D721Med (cell line): ENCODE measurements at places on chromosomes 13 and 19.

DNA sequence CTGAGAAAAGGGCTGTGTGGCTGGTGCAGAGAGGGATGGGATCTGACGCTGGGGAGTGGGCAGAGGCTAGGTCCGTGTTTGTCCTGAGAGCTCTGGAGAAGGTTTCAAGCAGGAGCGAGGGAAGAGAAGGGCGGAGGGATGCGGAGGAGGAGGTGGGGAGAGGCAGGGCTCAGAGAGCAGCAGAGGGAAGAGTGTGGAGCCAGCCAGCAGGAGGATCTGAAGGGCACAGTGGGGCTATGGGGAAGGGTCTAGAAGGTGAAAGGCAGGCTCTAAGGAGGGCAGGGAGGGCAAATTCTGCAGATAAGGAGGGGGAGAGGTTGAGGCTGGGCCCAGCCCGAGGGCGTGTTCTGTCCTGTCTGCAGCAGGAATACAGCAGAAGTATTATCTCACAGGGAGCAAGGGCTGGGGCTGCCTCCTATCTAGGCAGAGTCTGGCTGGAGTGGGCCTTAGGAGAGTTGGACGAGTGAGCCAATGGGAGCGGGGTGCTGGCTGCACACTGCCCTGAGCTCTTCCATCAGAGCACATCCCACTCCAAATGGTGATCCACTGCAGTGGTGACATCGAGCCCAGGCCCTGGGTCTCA is 6.1 kb downstream of the AP2A1 start:
- DNase-seq = no peak

DNA sequence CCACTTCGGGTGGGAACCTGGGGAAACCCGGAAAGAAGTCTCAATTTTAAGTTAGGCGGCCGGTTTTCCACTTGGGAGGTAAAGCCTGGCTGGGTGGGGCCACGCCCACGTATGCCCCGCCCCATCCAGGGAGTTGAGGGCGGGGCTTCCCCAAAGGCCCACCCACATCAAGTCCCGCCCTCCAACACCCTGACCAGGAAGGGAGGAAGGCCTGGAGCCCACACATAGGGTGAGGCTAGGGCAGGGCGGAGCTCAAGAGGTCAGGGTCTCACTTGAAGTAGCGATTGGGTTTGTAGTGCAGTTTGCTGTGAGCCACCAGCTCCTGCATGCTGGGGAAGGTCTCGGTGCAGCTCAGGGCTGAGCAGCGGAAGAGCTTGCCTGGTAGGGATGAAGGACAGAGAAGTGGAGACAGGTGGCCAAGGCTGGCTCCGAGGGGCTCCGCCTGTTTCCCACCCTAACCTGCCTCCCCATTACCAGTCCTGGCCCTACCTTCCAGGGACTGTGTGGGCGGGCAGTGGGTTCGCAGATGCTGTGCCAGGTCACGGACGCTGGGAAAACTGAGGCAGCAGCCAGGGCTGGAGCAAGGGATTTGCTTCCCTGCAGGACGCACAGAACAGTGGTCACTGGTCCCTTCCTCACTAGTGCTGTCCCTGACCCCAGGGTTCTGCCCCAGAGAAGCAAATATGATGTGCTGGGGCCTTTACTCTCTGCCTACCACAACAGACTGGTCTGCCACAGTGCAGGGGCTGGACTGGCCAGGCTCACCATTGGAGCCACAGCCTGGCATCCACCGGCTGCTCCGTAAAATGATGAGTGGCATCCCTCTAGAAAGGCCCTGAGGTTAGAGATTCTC is 1.6 kb downstream of the ZNF414 start:
- DNase-seq = no peak

DNA sequence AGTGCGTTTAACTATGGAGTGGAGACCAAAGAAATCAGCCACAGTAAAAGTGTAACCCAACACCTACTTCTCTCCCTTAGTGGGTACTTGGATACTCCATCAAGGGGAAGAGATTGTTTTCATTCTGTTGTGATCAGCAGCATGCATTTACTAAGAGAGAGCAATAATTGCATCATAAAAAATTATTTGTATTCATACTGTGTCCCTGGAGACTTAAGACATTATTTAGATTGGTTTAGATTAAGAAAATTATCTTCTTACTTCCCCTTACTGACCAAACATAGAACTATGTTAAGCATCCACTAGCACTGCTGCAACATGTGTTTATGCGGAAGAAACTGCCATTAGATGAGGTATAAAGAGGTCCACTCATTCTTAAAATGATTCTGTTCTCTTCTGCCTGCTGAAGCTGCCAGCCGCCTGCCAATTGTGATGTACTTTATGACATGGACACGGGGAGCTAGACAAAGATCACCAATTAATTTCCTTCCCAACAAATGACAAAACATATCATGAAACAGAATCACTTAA is 738.5 kb downstream of the DIAPH3 start:
- no peak for DNase-seq

DNA sequence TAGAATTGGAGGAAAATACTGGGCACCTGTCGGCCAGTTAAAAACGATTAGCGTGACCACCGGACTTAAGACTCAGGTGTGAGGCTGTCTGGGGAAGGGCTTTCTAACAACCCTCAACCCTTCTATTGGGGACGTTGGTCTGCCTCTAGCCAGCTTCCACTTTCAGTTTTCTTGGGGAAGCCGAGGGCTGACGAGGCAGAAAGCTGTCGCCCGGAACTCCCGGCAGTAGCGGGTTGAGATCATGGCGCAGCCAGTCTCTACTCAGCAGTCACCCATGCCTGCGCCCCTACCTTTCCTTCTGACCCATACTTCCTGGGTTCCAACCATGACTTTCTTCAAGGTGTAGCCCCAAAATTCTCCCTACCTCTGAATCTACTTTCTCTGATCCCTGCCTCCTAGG is 1424.1 kb downstream of the SLITRK1 start:
- no peak for DNase-seq

DNA sequence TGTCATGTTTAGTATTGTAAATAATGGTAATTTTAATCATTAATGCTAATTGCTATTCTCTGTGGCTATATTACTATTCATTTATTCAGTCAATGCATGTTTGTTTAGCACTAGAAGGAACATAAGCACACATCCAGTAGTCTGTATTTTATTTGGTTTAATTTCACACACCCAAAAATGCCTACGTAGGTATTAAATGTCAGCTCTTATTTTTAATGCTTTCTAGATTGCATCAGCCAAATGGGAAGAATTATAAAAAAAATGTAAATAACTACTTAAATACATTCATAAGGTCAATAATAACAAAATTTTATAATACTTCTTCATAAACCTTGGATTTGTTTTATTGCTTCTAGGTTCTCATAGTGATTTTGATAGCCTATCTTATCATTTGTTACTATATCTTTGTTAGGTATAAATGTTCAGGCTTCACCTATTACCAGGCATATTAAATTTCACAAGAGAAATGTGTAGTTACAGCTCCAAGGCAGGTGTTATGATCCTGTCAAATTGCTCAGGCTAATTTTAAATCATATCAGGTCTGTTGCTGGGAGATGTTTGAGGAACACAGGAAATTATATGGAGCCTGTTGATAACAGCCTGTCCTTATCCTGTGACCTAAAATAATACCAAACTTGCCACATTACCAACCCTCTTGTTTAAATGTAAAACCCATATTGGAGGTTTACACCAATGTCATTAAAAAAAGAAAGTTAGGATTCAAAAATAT is 34.4 kb downstream of the ITGBL1 start:
- DNase-seq = no peak

DNA sequence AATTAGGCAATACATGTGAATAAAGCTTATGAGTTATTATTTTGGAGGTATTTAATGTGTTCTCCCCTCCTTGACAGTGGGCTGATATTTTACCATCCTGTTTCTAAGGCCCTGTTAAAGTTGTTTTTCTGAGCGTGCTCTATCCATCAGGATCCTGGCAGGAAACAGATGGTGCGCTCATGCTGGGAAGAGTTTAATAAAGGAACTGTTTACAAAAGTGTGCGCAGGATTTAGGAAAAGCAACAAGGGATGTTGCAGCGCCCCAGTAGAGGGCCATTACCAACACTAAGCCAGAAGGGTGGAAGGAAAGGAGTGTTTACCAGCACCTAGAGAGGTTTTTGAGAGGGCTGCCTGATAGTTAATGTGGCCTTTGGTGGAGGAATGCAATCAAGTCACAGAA is 374.5 kb downstream of the KCNRG start:
- no peak for DNase-seq

GRCh38 chr13:104043184-104043583 is 977.0 kb upstream of the SLC10A2 start:
- no peak for DNase-seq

- DNase-seq = no peak
These were observed 110.4 kb upstream of the KL start for GRCh38 chr13:32905864-32906180.

DNA sequence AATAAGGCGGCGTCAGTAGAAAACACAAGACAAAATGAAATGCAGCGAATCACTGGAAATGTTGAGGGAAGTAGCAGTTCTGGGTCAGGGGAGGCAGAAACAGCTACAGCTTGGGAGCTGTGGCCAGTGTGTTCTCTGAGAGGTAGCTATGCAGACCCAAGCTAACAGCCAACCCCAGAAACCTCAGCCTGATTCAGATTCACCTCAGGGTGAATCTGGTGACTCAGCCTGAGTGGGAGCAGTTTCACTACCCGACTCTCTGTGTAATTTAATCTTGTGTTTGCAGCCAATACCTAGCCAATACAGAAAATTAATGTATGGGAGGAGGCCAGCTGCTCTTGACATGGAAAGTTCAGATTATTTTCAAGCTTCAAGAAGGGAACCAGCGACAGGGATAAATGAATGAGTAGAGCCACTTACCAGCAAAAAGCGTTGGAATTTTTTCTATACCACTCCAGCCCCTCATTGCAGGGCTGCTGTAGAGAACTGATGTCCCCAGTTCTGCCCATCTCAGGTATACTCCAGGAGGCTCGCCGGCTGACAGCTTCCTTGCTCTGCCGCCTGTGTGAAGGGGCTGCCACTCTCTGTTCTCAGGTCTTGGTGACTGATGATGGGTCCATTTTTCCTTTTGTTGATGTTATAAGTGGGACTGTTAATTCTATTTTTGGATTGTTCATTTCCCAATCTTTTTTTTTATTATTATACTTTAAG is 8.9 kb downstream of the IGFL3 start:
- no peak for DNase-seq

DNA sequence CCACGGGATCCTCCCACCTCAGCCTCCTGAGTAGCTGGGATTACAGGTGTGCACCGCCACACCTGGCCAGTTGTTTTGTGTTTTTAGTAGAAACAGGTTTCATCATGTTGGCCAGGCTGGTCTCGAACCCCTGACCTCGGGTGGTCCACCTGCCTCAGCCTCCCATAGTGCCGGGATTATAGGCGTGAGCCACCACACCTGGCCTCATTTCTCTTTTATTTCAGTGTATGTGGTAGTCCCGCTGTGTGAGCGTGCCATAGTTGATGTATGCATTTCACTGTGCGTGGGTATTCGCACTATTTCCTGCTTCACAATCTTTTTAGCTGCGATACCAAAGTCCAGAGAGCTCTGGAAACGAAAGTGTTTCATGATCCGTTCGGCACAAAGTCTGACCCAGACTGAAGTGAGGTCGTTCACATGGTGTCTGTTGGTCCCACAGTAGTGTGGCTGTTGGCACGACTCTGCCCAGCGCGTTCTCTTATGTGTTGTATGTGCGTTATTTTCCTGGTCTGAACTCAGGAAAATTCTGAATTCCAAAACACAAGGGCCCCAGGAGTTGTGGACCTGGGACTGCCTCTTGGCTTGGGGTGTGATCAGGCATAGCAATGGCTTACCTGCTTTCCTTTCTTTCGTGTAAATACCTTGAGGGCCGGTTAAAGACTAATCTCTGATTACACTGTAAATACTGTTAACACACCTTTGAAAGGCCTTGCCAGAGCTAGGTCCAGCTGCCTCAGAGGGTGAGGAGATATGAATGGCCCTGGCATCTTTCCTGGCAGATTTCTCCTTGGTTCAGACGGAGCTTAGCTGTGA is 8.6 kb downstream of the EPN1 start:
- no peak for DNase-seq

- no peak for DNase-seq
These were observed 7.2 kb upstream of the CEACAM8 start for GRCh38 chr19:42601811-42602443.

GRCh38 chr13:75633285-75633684 is 2.8 kb upstream of the LMO7 start:
- DNase-seq = no peak

GRCh38 chr13:114067886-114068651 is 64.4 kb downstream of the RASA3 start:
- DNase-seq = no peak
